ENCODE measurements at places on chromosomes 6 and 20.
A peak's percentile ranks its signal among the peaks of the same experiment; 100 is the strongest.

DNA sequence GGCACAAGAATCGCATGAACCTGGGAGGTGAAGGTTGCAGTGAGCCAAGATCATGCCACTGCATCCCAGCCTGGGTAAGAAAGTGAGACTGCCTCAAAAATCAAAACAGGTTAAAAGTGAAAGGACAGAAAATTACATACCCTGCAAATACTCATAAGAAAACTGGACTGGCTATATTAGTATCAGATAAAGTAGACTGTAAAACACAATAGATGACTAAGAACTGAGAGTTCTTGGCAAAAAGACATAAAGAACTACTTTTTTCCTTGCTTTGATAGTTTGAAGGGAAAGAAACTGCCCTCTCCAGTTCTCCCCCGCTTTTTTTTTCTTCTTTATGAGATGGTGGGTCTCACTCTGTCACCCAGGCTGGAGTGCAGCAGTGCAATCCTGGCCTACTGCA, 17.0 kb downstream of the SNX3 start:
- no peak for DNase-seq

DNA sequence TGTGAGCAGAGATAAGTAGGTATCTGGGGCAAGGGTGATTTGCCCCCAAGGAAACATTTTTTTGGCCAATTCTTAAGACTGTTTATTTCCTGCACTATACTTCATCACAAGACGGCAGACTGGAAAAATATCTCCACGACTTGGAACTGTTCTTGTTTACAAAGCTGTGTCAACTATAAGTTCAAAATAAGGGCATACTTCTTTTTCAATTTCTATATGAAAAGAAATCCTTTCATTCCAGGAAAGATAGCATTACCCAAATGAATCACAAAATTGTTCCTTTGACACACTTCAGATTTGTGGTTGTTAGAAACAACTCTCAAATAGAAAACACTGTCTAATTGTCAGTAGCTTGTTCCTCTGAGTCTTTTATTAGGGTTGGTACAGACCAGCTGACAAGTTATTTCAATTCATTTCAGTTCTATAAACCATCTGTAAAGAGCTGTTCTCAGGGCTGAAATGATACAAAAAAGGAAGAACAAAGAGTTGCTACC, 212.9 kb upstream of the PRDM1 start:
- DNase-seq, result no peak

GRCh38 chr20:11776687-11777086, 141.0 kb upstream of the BTBD3 start:
- DNase-seq, result no peak

DNA sequence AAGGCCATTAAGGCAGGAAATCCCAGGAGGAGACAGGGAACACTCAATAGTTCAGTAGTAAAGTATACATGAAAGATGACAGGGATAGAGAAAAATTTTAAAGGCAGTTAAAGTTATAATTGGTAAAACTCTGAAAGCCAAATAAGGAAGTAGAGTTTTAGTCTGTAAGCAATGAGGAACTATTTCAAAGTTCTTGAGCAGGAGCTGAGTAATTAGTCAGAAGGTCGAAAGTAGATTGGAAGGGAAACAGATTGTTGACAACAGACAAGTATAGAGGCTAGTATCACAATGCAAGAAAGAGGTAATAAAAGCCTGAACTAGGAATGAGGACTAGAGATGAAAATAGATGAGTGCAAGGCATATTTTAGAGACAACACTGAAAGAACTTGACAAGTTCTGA, 150.3 kb downstream of the CDK19 start:
- peak; percentile 15 for DNase-seq

- no peak for DNase-seq
Observed at GRCh38 chr20:56431471-56431870, 19.4 kb downstream of the CASS4 start.

GRCh38 chr6:138539876-138540275, 40.6 kb upstream of the NHSL1 start:
- DNase-seq, result no peak

DNA sequence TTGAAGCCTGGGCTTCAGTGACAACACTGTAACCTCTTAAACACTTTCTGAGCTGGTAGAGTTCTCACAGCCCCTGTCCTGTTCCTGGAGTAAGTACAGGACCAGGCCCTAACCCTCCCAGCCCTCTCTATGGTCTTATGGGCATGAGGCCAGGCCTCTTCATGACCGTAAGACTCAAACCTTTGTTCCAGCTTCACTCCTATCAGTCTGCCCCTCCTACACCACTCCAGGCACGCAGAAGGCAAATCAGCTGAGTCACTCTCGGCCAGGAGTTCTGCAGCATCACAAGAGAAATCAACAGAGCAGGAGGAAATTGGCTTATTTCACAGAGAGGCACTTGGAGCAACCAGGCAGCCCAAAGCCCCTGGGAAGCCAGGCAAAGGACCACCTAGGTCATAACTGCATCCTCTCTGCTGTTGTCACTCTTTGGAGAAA, 25.3 kb upstream of the CHD6 start:
- DNase-seq, result no peak

DNA sequence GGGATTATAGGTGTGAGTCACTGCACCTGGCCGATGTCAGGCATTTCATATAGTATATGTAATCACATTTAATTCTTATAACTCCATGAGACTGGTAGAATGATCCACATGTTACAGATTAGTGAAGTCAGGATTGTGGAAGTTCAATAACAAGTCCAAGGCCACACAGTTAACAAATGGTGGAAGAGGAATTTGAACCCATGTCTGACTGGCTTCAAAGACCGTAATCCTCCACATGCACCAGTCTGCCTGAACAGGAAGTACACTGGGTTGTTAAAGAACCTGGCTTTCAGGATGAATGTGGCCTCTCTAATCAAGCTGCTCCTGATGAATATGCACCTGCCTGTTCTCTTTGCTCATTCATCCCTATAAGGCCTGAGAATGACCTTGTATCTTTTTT, 122.0 kb upstream of the HDAC2 start:
- no peak for DNase-seq

DNA sequence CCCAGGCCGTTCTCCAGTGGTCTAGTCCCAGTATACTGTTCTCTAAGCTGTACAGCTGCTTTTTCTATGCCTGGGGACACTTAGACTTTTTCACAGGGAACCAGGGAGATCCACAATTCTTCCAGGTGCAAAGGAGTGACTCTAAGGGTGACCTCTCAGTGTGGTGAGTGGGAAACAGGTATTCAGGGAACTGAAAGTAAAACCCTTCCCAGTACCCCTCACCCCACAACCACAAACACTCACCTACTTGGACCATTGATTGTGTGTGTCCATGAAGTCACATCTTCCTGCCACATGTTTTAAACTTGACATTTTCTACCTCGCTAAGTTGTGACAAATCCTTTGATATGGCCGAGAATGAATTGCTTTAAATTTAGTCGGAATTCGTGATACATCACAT, 183.6 kb downstream of the CLIC5 start:
- DNase-seq, result no peak

- peak; percentile 50 for DNase-seq
Observed at GRCh38 chr20:45373353-45374100, 4.6 kb downstream of the TP53TG5 start.

DNA sequence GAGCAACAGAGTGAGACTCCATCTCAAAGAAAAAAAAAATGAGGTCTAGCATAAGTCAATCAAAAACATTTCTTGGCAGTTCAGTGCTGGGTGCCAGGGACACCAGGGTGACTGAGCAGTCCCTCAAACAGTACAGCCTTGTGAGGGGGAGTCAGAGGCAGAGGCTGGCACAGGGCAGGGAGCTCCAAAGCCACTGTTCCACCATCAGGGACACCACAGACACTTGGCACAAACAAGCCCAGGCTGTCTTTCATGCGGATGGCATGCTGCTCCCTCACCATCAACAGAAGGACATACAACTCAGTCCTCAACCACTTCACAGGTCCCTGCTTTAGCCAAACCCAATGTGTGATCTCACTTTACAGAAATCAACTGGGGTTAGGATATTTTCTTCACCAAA, 36.0 kb upstream of the GRM4 start:
- no peak for DNase-seq

GRCh38 chr20:9723501-9724202, 115.2 kb downstream of the PAK5 start:
- no peak for DNase-seq

GRCh38 chr20:20277894-20278335, 90.0 kb upstream of the INSM1 start:
- no peak for DNase-seq

DNA sequence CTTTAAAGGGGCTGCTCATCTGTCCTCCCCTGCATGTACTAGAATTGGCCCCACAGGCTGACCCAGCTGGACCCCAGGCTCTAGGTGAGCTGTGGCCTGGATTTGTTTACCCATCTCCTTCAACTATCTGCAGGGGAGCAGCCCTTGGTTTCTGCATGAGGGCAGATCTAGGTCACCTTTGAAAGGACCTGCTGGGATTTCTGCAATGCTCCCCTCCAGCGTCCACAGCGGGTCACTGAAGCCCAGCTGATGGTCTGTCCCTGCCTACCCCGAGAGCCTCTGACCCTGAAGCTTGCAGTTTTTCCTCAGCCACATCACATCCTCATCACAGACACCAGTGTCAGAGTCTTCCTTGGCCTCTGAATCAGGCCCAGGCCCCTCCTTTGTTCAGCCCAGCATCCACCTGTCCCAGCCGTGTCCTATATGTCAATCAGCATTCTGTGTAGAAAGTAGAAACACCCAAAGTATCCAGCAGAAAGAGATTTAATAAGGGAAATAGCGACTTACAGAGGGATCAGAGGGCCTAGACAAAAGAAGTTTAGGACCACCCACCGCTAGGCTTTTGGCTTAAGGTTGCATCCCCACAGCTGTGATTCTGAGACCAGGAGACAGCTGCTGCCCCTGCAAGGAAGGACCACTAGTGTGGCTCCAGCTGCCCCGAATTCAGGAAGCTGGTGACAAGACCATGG, 243.1 kb downstream of the LRFN2 start:
- DNase-seq, result no peak

DNA sequence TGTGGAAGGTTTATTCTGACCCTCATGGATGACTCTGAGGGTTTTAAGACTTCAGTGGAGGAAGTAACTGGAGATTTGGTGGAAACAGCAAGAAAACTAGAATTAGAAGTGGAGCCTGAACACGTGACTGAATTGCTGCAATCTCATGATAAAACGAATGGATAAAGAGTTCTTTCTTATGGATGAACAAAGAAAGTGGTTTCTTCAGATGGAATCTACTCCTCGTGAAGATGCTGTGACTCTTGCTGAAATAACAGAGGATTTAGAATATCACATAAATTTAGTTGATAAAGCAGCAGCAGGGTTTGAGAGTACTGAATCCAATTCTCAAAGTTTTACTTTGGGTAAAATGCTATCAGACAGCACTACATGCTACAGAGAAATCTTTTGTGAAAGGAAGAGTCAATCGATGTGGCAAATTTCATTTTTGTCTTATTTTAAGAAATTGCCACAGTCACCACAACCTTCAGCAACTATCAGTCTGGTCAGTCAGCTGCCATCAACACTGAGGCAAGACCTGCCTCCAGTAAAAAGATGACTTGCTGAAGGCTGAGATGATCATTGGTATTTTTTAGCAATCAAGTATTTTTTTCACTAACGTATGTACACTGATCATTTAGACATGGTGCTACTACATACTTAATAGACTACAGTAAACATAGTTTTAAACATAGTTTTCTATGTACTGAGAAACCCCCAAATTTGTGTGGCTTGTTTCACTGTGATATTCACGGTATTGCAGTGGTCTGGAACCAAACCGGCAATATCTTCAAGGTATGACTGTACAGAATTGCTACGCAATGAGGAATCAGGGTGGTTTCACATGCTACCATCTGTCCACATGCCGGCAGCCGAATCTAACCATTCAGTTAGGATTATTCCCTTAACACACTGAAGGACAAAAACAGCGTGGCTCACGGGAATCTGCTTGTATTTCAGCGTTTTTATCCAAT, 149.0 kb downstream of the MYB start:
- peak; percentile 66 for DNase-seq

DNA sequence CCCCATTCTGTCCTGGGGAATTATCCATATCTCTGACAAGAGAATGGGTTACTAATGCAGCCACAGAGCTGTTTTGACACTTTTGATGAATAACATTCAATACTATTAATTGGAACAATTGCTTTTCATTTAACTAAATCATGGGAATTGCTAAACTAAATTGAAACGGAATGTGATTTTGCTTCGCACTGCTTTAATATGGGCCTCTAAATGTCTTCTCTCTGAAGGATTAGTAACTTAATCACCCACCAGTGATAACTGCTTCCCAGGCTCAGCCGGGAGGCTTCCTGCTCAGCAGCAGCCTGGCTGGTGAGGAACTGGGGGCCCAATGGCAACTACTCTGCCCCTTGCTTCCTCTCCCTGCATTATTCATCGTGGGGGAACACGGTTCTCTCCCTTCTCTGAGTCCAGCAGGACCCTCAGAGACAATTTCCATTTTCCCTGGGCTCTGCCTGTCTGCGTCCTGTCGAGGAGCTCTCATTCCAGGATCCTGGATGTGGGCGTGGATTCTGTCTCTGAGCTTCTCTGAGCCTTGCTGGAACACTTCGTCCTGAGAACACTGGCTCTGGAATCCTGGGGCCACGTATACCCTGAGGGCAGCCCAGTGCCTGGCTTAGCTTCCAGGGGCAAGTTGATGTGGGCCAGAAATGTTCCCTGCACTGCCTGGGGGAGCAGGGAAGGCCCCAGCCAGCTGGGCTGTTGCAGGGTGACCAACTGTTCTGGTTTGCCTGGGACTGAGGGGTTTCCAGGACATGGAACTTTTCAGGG, 308.9 kb downstream of the DHX35 start:
- no peak for DNase-seq

- no peak for DNase-seq
Observed at GRCh38 chr20:11168026-11168425, 494.2 kb upstream of the JAG1 start.

- DNase-seq, result no peak
Observed at GRCh38 chr6:126949786-126950185, 168.7 kb upstream of the RSPO3 start.

GRCh38 chr6:7505189-7505699, 36.2 kb upstream of the DSP start:
- no peak for DNase-seq

DNA sequence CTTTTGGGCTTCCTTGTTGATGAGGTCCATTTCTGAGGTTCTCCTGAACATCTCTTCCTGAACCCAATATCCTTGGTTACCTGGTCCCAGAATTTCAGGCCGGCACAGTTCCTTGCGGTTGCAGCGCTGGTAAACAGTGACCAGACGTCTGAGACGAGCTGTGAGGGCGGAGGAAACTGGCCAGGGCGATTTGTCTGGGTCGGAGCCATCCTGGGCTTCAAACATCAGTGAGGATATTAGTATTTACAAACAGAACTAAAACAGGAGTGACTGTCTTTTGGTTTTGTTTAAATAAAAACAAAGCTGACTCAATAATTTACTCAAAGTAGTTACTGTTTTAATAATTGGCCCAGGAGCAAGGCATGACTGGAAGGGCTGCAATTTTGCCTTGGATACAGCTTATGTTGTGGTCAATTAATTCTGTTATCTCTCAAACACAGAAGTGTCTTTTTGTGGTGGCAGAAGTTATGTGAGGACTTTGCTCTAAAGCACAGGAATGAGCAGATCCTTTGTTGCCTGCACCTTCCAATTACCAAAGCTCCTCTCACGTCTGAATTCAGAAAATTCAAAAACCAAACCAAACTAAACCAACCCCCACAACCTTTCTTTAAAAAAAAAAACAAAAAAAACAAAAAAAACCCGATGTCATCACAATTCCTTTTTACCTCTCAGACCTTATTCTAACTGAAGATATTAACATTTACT, 58.7 kb upstream of the EMILIN3 start:
- no peak for DNase-seq

- DNase-seq, result peak; percentile 98
Observed at GRCh38 chr6:34656378-34657036, 40.1 kb downstream of the ILRUN start.

Data from GM12864 (cell line).